ENCODE measurements at places on chromosomes 5 and 9.

GRCh38 chr5:43038496-43038989, 1.6 kb downstream of the ANXA2R start:
- no peak for ATAC-seq

DNA sequence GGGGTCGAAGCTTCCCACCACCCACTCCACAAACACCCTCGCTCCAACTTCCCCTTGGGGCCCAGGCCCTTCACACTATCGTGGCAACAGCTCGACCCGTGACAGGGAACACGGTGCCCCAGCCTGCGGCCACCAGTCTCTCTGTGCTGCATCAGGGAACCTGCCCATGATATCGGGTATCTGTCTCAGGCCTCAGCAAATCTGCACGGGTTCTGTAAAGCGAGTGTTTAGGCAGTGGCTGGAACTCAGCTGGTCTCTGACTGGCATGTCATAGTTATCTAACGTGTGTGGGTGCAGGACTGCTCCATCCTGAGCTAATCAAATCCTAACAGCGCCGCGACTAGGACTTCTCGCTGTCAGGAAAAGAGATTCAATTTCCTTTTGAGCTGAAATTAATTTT, 42.9 kb downstream of the DBH start:
- ATAC-seq = no peak

- no peak for ATAC-seq
These were observed 38.3 kb downstream of the MAP3K1 start for GRCh38 chr5:56853698-56854097.

- ATAC-seq = no peak
These were observed 2.4 kb upstream of the SNX2 start for GRCh38 chr5:122772446-122772845.

DNA sequence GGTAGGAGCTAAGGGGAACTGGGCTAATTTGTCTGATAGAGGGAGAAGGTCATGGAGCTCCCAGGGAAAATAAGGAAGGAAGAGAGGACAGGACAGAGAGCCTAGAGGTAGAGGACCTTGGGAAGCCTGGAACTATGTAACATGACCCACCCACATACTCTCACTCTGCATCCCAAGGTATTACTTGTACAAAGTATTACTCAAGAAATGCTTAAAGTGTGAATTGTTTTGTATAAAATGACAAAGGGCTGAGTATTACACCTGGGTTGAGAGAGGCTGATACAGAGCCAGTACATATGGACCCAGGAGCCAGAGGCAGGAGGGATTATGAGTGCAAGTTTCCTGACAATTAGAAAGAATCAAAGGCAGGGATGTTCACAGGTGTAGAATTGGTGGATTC, 80.5 kb upstream of the ANKRD55 start:
- ATAC-seq = no peak

GRCh38 chr5:59569158-59569557, 324.4 kb downstream of the PDE4D start:
- no peak for ATAC-seq

GRCh38 chr9:111108946-111109345, 70.7 kb upstream of the LPAR1 start:
- no peak for ATAC-seq

- ATAC-seq = no peak
These were observed 402.2 kb upstream of the WWC1 start for GRCh38 chr5:167889276-167889675.

DNA sequence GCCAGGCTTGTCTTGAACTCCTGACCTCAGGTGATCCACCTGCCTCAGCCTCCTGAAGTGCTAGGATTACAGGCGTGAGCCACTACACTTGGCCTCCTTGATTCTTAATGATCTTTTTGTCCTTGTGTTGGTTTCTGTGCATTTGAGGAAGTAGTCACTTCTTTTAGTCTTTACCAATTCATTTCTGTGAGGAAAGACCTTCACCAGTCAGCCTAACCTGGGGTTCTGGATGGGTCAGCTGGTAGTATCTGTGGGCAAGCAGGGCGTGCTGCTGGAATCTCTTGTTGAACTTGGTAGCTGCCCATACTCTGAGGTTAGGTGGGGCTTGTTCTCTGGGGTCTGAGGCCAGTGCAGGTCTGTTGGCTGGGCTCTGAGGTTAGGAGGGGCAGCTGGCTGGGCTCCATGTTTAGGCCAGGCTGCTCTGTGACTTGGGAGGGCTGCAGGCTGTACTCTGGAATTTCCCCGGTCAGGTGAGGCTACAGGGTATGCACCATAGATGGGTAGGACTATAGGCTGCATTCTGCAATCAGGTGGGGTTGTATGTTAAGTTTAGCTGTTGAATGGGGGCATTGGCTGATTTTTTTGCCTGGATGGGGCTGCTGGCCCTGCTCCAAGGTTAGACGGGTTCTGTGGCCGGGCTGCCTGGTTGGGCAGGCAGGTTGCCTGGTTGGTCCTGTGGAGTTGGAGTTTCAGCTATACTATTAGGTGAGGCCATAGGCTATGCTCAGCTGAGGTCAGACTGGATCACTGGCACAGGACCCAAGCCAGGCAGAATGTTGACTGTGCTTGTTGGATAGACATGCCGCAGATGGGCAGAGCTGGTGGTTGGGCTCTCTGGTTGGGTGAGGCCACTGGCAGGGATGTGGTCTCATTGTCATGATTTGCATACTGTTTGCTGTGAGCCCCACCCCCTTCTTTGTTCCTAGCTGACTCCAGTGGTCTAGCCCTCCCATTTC, 19.2 kb downstream of the UBAP1 start:
- ATAC-seq = no peak

- ATAC-seq = no peak
These were observed 6.7 kb upstream of the FYB1 start for GRCh38 chr5:39226100-39226451.

- peak; percentile 86 for ATAC-seq
These were observed 40.8 kb upstream of the GNPDA1 start for GRCh38 chr5:142053426-142054151.

DNA sequence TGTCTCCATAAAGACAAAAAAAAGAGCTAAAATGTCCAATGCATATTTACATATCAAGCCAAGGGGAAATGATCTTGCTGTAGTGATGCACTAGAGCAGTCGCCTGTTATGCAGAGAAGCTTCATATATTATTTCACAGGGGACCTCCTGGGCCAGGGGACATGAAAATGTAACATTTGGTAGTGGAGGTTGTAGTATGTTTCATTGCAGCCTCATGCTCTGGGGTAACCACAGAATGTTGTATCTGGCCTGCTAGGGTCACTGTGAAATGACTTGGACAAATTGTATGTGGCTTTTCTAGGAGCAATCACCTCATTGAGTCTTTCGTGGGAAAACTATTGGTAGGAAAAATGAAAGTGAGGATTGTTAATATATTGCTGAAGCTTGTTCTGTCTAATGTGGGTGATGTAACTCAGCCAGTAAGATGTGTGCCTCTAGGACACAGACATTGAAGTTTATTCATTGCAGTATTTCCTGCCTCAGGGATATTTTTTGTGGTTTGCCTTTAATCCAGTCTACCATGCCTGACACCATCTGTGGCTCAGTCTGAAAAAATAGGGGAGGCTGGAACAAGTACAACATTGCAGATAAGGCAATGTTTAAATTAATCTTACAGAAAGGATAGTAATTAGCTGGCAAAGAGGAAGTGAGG, 430.8 kb upstream of the TNC start:
- no peak for ATAC-seq

DNA sequence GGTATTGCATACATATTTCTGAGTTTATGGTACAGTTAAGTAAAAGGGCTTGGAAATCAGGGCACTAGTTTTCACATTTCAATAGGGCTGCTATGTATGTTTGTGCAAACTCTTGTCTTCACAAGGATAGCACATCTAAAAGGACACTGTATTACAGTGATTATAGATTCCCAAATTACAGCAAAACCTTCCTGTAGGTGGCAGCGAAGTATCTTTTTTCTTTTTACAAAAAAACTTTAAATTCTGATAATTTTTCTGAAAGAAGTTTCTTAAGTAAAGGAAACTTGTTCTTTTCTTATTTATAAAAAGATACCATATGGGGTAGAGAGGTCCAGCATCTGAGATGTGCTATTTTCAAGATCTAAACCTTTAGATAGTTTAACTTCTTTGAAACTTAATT, 337.8 kb downstream of the PTPRD start:
- ATAC-seq = no peak

GRCh38 chr9:136058084-136058483, 37.0 kb downstream of the NACC2 start:
- no peak for ATAC-seq

DNA sequence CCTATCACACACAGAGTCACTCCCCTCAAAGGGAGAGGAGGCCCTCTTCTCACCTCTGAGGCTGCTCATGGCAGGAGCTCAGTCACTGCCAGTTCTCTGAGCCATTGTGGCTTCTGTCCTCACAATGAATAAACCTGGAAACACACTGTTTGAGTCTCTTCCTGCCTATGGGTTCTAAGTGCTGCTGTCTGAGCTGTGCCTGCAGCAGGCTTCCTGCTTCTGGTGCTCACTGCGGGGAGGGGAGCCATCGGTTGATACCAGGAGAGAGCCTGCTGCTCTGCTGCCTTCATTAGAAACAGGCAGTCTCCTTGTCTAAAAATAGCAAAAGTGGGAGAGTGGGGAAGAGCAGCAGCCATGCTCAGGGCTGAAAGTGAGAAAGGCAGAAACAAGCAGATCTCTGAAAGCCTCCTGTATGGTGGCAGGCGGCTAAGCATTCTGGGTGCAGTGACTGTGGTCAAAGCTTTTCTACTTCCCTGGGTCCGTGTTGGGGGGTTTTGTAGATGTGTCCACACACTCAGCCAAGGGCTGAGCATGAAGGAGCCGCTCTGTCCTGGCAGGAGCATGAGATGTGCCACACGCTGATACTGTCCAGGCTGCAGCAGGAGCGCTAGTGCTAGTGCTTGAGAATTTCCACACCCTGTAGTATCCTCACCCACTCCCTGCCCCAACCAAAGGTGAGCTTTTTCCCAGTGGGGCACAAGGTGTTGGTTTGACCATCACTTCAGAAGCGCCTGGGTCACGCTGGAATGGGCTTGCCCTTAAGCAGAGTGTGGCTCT, 34.2 kb downstream of the PRKACG start:
- ATAC-seq = no peak
